ENCODE measurements at places on chromosomes 1 and 21. TPM values are rescaled to one million over a fixed set of nuclear protein-coding genes. Genes with fewer than 3 reads are reported as not detected.

DNA sequence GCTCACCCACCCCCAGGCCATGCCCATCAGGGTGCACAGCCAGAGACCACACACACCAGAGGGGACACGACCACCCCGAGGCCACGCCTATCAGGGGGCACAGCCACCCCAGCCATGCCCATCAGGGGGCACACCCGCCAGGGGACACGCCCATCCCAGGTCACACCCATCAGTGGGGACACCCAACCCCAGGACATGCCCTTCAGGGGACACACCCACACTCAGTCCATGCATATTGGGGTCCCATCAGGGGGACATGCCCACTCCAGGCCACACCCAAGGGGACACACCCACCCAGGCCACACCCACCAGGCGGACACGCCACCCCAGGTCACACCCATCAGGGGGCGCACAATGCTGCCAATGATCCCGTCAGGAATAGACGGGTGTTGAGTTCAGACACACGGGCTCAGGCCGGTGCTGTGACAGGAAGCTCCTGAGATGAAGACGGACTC, 20.7 kb downstream of the MCM3AP start:
- DNase-seq, result no peak

- DNase-seq, result no peak
Observed at GRCh38 chr1:41539418-41539805, 54.9 kb upstream of the EDN2 start.

GRCh38 chr1:67264899-67265298, 42.8 kb upstream of the IL12RB2 start:
- DNase-seq, result no peak

DNA sequence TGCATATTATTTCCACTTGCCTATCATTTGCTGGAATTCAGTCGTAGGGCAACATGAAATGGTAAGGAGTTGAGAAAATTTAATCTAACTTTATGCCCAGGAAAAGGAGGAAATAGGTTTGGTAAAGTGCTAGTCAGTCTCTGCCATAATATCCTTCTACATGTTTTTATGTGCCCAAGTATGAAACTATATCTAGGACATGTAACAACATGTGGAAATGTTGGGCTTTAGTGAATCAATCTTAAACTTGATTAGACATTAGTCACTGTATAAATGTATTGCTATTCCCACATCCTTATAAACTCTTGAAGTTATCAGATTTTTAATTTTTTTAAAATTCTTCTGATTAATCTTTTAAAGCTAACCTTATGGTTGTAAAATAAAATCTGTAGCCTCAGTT, 204.7 kb upstream of the ZRANB2 start:
- DNase-seq, result peak; percentile 95

GRCh38 chr1:246753670-246754535, 29.7 kb downstream of the SCCPDH start:
- peak; percentile 42 for DNase-seq

GRCh38 chr1:10170239-10170574, 40.2 kb upstream of the KIF1B start:
- peak; percentile 26 for DNase-seq

DNA sequence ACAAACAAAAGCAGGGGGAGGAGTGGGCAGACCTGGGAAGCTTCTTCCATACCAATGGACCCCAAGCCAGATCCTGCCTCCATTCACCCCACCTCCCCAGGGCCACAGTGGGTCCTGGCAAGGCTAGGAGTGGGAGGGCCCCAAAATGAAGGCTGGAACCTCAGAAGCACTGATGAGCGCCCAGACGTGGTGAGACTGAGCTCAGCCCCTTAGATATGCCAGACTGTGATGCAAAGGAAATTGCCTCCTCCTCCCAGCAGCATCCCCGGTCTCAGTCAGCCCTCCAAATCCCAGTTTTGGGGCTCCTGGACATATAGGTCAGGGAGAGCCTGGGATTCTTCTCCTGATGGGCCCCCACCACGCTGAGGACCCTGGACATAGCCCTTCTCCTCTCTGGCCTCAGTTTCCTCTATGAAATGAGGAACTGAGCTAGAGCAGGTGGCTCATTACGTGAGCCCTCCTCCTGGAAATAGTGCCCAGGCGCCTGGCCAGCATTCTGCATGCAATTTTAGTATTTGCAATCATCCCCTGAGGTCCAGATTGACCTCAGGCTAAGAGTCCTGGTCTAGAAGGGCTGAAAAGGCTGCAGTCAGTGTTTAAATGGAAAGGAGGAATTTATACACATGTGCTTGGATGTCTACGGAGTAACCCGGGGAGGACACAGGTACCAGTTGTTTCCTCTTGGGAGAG, 33.5 kb downstream of the RHBG start:
- no peak for DNase-seq

- no peak for DNase-seq
Observed at GRCh38 chr1:21451212-21451611, 11.3 kb downstream of the NBPF3 start.

GRCh38 chr1:197144570-197145325, 1.7 kb downstream of the ASPM start:
- DNase-seq, result peak; percentile 47

DNA sequence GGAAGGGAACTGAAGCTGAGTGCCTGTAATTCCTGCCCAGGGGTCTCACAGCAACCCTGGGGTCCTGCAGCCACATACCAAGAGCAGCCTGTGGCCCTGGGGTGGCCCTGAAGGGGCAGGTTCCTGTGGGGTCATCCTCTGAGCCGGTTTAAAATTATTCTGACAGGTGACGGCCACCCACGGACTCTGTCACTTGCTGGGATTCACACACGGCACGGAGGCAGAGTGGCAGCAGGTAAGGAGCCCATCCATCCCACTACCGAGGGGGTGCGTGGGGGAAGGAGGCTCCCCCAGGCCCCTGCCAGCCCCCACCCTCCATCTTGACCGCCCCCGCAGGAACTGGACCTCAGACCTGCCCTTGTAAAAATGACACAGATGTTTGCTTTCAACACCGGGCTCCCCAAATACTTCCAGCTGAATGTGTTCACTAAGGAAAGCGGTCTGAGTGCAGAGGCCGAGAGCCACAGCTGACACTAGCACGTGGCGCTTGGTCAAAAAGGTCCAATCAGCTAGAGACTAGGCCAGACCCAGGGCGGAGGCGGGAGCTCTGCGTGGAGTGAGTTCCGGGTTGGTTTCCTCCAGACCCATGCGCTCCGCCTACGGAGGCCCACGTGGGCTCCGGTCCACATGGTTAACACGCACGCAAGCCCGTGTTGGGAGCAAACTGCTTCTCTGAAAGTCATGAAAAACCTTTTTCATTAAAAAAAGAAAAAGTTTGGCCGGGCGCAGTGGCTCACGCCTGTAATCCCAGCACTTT, 10.0 kb downstream of the YBEY start:
- no peak for DNase-seq

The MYOM3 gene
- total RNA-seq, result under 0.01 TPM

The USH2A gene
- total RNA-seq, result not detected

The TRIM33 gene
- 22.1 TPM for total RNA-seq

The TNFRSF18 gene
- total RNA-seq, result 1.7 TPM

Measured in bronchial epithelial cell (primary cell).